ENCODE measurements at places on chromosomes 1 and 21. TPM values are rescaled to one million over a fixed set of nuclear protein-coding genes. Genes with fewer than 3 reads are reported as not detected.

DNA sequence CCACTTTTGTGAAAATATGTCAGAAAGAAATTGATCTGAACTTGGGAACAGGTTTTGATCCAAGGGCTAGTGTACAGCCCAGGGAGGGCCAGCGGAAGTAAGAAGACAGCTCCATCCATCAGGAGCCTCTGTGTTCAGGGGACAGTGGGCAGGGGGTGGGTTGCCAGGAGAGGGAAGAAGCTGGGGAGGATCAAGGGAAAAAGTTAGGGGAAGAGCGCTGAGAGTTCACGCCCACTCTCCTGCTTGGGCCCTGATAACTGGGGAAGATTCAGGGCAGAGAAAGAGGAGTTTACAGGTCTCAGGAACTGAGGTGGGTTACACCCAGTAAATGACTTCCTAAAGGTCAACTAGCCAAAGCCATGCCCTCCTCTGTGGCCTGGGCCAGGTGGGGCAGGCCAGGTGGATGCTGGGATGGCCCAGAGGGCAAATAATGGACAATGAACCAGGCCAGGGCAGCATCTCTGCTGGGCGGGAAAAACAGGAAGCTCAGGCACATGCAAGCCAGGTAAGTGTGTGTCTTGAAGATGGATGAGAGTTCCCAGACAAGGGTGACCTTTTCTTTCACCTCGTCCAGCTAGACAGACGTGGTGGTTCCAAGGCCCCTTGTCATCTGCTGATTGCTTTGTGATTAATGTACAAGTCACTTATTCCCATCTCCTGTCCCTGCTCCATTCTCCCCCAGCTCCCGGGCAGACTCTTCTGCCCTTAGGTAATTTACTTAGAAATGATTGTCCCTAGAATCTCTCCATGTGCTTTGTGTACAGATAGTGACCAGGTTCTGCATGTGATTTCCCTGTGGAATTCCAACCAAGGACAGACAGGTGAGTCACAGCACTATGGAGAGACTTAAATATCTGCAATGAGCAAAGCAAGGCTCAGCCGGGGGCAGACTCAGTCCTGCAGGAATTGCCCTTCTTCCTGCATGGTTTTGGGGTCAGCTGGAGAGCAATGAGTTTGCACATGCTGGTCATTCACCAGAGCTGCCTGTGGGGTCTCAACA lies 57.0 kb downstream of the MDM4 start:
- DNase-seq: no peak

- DNase-seq: no peak
Measured at GRCh38 chr1:214665606-214666110, 62.7 kb downstream of the CENPF start.

GRCh38 chr1:178277793-178278530 lies 184.1 kb downstream of the RASAL2 start:
- DNase-seq: no peak

- no peak for DNase-seq
Measured at GRCh38 chr1:174428033-174428432, 19.7 kb upstream of the GPR52 start.

GRCh38 chr1:55309786-55310504 lies 94.8 kb upstream of the USP24 start:
- no peak for DNase-seq

DNA sequence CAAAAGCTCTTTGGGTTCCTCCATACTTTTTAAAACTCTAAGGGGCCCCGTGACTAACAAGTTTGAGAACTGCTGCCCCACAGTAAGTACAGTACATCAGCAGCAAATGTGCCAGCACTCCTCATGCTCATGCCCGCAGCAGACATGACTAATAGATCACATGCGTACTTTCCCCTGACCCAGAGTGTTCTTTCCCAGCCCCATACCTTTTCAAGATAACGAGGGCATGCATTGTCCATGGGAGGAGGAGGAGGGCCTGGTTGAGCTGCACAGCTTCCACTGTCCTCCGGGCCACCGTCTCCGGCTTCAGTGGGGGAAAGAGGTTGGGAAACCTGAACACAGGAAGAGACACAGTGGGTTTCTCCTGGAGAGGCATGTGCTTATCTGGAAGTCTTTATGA lies 45.5 kb downstream of the DHRS3 start:
- no peak for DNase-seq

DNA sequence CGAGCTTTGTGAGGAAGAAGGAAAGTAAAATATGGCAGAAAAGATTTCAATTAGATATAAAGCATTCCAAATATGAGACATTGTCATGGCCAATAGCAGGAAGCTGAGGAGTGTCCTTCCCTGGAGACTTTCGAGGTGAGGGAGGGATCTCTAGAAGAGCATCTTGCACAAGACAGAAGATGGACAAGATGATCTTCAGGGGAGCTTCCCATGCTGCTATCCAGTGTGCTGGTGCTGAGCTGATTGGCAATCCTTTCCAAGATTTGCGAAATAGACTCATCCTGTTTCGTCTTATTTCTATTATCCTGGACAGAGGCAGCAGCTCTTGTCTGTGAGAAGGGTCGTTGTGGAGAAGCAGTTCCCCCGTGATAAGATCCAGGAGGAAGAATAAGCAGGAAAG lies 342.0 kb upstream of the CAMK1G start:
- DNase-seq: no peak

- DNase-seq: no peak
Measured at GRCh38 chr1:155940482-155940992, 901 bp upstream of the RXFP4 start.

- no peak for DNase-seq
Measured at GRCh38 chr1:238336531-238336930, 445.8 kb upstream of the ZP4 start.

DNA sequence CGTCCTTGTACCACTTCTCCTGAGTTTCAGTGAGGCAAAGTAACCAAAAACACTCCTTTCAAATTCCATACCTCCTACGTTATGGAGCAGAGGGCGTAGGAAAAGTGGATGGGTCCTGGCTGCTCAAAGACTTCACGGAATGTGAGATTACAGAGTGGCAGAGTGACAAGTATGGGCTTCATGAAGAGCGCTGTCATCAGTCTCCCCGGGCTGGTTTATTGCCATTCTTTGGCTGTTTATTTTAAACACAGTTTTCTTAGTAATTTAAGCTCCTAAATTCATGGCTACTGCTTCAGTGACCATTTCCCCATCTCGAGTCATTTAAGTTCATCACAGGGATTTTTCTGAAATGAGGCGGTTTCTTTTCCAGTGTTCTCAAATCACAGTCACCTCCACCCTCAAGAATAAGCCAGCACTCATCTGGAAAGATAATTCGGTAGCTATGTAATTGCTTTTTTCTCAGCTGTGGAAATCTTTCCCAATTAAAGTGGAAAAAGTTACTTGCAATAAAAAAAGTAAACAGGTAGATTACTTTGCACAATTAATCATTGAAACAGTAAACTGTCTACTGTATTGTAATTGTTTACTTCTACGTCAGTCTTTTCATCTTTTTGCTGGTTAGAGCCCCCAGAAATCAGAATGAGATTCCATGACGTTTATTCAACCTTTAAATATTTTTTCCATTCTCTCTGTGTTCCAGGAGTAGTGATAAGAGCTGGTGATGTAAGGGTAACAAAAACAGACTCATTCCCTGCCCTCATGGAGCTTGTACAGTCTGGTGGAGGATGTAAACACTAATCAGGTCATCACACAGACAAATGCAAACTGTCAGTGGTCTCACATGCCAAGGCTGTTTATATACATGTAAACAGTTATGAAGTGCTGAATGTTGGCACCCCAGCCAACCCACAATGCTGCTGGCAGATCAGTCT lies 3.0 kb upstream of the SMYD2 start:
- no peak for DNase-seq

DNA sequence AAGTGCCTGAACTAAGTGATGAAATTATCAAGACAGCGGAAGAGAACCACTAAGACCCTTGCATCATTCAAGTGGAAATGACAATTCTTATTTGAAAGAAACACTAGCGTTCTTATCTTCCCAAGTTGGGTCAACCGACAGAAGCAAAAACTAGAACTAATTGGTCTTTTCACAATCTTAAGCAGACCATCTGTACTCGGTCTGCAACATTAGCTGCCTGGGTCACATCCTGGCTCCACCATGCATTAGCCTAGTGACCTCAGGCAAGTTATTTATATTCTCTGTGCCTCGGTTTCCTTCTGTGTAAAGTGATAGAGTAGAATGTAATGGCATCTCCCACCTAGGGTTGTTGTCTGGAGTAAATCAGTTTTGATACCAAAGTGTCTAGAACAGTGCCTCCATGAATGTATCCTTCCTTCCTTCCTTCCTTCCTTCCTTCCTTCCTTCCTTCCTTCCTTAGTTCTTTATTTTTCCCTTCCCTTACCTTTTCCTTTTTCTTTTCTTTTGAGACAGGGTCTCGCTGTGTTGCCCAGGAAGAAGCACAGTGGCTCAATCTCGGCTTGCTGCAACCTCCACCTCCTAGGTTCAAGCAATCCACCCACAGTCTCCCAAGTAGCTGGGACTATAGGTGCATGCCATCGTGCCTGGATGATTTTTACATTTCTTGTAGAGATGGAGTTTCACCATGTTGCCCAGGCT lies 6.0 kb downstream of the COLGALT2 start:
- no peak for DNase-seq

- DNase-seq: no peak
Measured at GRCh38 chr1:45864167-45865106, 61.0 kb downstream of the MAST2 start.

Gene NDUFS5
- total RNA-seq: 519 TPM

Gene S100A14
- 3.4 TPM for total RNA-seq

Gene GBP1
- total RNA-seq: 6.2 TPM

Gene THEM5
- not detected for total RNA-seq

Gene ALX3
- 0.22 TPM for total RNA-seq

Gene CRP
- not detected for total RNA-seq

Gene NIBAN1
- total RNA-seq: 351 TPM

Gene KRTAP19-1
- not detected for total RNA-seq
